Naive thymus-derived CD4-positive, alpha-beta T cell (primary cell): ENCODE measurements at places on chromosomes 16 and 17. TPM values are rescaled to one million over a fixed set of nuclear protein-coding genes. Genes with fewer than 3 reads are reported as not detected.

DNA sequence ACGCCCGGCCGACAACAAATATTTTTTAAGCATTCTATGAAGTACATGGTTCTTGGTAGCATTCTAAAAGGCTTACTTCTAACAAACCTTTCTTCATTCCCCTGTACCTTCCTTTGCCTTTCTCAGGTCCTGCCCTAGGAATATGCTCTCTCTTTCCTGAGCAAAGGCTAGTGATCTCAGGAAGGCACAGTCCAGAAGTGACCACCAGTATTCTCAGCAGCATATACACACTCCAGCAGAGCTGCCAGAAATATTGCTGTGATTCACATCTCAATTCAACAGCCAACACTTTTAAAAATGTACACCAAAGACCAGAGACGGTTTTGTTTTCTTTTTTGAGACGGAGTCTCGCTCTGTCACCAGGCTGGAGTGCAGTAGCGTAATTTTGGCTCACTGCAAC, 41.4 kb upstream of the ANKFY1 start:
- no peak for DNase-seq
- H3K27ac ChIP-seq, result no peak overlapping the region
- H3K36me3 ChIP-seq, result no peaks in the 10 kb centered on the region
- H3K4me1 ChIP-seq, result peaks cover 9% of the 10 kb centered on the region

SDK2 gene
- 14.1 TPM for total RNA-seq

PERCC1 gene
- total RNA-seq, result not detected in 2 replicates

CCNF gene
- total RNA-seq, result 2.6 TPM
